ENCODE measurements at places on chromosomes 13 and 19.

- DNase-seq: no peak
Measured at GRCh38 chr13:42284068-42284467, 12.1 kb downstream of the AKAP11 start.

- DNase-seq: no peak
Measured at GRCh38 chr19:32241306-32241705, 104.1 kb upstream of the ZNF507 start.

- peak; percentile 80 for DNase-seq
Measured at GRCh38 chr19:38022791-38023670, 116.0 kb downstream of the SIPA1L3 start.

DNA sequence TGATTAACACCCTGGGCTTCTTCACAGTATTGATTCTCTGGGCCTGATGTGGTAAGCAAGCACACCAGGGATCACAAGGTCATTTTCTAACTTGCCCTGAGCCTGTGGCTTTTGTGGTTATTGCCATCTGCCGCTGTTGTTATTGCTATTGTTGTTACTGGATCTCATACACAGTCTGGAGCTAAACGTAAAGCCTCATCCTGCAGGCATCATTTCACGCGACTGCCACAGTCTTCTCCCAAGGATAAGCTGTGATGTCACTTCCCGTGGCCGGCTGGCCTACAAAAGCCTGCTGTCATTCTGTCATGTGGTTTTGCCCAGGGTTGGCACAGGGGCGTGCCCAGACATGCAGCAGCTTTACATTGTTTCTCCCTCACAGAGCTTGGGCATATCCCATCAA, 154.0 kb upstream of the GPR12 start:
- DNase-seq: no peak

GRCh38 chr19:1001538-1002166, 1.4 kb downstream of the GRIN3B start:
- DNase-seq: peak; percentile 46

DNA sequence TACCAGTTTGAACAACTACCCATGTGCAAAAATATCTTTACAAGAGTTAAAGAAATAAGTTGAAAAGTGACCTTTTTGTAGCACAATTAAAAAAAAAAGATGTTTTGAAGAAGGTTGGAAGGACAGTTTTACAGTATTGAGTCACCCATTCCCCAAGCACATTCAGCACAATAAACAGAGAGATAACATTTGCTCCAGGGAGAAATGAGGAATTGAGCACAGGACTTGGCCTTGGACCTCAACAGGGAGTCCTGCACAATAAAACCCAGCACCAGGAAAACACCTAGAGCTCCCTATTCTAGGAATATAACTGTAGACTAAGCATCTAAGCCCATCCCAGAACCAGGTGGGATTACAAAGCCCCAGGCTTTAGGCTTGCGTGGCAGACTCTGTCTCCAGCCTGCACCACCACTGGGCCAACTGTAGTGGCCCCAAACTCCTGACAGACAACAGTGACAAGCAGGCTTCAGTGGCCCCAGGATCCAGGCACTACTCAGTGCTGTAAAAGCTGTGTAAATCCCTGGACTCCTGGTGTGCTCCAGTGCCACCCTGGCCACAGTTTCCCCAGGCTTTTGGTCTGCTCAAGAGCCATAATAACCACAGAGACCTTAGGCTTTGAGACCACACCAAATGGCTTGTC, 857.2 kb downstream of the SLITRK1 start:
- DNase-seq: peak; percentile 44

DNA sequence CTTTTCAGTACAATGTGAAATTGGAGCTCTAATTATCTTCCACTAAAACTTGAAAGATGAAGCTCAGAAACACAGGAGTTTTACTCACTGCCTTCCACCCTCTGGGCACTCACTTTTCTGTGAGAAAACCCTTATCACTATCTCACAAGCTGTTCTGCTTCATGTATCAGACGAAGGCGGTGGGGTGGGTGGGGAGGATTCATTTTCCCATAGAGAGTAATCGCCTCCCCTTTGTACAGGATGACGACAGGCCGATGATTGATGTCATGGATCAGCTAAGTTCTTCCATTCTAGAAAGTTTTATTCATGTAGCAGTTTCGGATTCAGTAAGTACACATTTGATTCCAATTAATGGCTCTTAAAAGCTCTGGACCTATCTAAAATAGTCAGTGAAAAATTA, 139.9 kb downstream of the ZAR1L start:
- no peak for DNase-seq

GRCh38 chr19:35608251-35608650, 4.3 kb upstream of the HAUS5 start:
- DNase-seq: peak; percentile 3

- no peak for DNase-seq
Measured at GRCh38 chr13:71828564-71828963, 38.4 kb downstream of the DACH1 start.

DNA sequence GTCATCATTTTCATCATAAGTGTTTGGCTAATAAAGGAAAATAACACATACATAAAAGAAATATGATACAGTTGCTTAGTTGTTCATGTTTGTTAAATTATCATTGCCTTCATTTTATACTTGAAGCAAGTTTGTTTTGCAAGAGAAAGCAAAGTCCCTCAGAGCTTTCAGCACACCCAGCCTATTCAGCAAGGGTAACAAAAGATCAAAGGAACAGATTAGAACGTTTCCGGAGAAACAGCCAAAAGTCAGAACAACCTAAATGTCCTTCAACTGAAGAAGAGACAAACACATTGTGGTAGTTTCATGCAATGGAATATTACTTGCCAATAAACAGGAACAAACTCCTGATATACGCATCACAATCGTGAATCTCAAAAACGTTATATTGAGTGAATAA, 380.7 kb downstream of the MZT1 start:
- no peak for DNase-seq

Data from EH (cell line).